Cardiac muscle cell (in vitro differentiated cells and primary cell): ENCODE measurements at places on chromosomes 2 and 18.

GRCh38 chr2:71589763-71590162 is 136.4 kb downstream of the DYSF start:
- H3K4me1 ChIP-seq, result peaks cover 6% of the 10 kb centered on the region
- H3K27ac ChIP-seq, result no peak overlapping the region
- H3K27me3 ChIP-seq, result no peaks in the 10 kb centered on the region
- H3K4me3 ChIP-seq, result no peak overlapping the region

DNA sequence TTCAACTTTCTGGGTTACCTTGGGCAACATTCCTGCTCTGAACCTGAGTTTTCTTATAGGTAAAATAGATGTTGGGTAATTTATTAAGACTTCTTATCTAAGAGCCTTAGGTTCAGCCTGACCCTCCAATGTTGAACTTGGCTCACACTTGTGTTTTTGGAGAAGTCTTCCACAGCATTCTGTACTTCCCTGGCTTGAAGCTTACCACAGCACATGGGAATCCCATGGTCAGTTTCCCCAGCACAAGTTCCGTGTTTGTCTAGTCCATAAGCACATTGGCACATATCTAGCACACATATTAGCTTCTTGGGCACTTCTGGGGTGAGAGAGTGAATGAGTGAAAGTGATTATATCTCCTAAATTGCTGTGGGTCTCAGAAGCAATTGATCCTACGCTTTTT is 782.5 kb upstream of the HS6ST1 start:
- DNase-seq, result no peak
- H3K36me3 ChIP-seq, result no peaks in the 10 kb centered on the region
- H3K4me1 ChIP-seq, result no peaks in the 10 kb centered on the region
- H3K27me3 ChIP-seq, result no peaks in the 10 kb centered on the region
- H3K4me3 ChIP-seq, result no peak overlapping the region

DNA sequence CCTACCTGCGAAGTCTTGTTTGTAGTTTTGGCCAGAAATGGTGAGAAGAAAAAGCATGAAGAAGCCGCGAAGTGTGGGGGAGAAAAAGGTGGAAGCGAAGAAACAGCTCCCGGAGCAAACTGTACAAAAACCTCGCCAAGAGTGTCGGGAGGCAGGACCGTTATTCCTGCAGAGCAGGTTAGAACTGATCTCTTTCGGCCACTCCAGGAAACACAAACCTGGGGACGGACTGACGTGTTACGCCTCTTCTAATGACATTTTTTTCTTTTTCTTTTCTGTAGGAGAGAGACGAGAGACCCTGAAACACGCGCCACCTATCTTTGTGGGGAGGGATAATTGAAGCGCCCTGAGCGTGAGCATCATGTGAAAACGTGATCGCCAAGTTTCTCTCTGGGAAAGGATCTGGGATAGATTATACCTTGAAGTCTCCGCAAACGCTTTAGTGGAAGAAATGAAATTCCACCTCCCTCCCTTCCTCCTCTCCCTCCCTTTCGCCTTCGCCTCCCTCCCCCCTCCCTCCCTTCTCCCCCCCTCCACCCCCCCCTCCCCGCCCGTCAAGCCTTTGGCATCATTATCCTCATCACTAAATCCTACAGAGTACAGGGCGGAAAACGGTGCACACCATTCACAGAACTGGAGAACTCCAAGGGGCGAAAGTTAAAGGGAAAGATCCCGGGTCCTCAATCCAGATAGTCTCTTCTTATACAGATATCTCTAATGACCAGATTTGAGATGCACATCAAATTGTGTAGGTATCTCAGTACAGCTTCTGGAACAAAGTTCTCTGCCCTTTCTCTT is at the start of gene ZEB2:
ZEB2 (minus strand) TSS at position 186 of the 798 bp plus-strand sequence. CDS start 2,769 bp downstream, outside the sequence.
- no peak within 1 kb of the TSS for H3K27ac ChIP-seq
- no peaks in the 10 kb centered on the region for H3K27me3 ChIP-seq
- peak; percentile 95 for DNase-seq

- no peaks in the 10 kb centered on the region for H3K27me3 ChIP-seq
- H3K27ac ChIP-seq, result no peak overlapping the region
- no peak overlapping the region for H3K4me3 ChIP-seq
- peaks cover 21% of the 10 kb centered on the region for H3K4me1 ChIP-seq
- no peaks in the 10 kb centered on the region for H3K36me3 ChIP-seq
These were observed 228.4 kb downstream of the KCNS3 start for GRCh38 chr2:18106841-18107240.

- no peaks in the 10 kb centered on the region for H3K36me3 ChIP-seq
- no peak for DNase-seq
- no peaks in the 10 kb centered on the region for H3K27me3 ChIP-seq
- no peaks in the 10 kb centered on the region for H3K4me1 ChIP-seq
- H3K4me3 ChIP-seq, result no peak overlapping the region
- H3K27ac ChIP-seq, result no peak overlapping the region
These were observed 21.4 kb upstream of the CNOT11 start for GRCh38 chr2:101231240-101231639.

DNA sequence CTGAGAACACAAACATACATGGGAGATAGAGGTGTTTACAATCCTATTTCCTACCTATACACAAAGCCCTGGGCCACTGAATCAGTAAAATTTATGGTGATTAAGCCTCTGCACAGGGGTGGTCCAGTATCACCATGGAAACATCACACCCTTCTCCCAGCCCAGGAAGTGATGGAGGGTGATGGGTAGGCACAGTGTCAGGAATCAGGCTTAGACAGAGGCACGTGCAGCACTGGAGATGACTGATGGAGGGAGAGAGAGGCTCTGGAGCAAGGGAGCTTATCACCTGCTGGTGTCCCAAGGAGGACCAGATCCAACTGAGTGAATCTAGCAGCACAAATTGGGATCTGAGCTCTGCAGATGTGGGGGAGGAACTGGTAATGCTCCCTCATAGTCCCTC is 117.2 kb downstream of the RPIA start:
- no peaks in the 10 kb centered on the region for H3K36me3 ChIP-seq
- no peak overlapping the region for H3K4me3 ChIP-seq

- no peak for DNase-seq
- no peaks in the 10 kb centered on the region for H3K36me3 ChIP-seq
- H3K4me1 ChIP-seq, result no peaks in the 10 kb centered on the region
These were observed 382.2 kb downstream of the TGIF1 start for GRCh38 chr18:3832025-3832638.

GRCh38 chr18:70385474-70385873 is 96.6 kb downstream of the SOCS6 start:
- no peak overlapping the region for H3K4me3 ChIP-seq
- no peak overlapping the region for H3K27ac ChIP-seq
- no peaks in the 10 kb centered on the region for H3K27me3 ChIP-seq
- H3K36me3 ChIP-seq, result no peaks in the 10 kb centered on the region
- H3K4me1 ChIP-seq, result peaks cover 11% of the 10 kb centered on the region

- peaks cover 2% of the 10 kb centered on the region for H3K4me1 ChIP-seq
- H3K27me3 ChIP-seq, result no peaks in the 10 kb centered on the region
- no peaks in the 10 kb centered on the region for H3K36me3 ChIP-seq
- H3K27ac ChIP-seq, result no peak overlapping the region
- no peak overlapping the region for H3K4me3 ChIP-seq
These were observed 114.1 kb upstream of the NCKAP5 start for GRCh38 chr2:133682347-133682746.

DNA sequence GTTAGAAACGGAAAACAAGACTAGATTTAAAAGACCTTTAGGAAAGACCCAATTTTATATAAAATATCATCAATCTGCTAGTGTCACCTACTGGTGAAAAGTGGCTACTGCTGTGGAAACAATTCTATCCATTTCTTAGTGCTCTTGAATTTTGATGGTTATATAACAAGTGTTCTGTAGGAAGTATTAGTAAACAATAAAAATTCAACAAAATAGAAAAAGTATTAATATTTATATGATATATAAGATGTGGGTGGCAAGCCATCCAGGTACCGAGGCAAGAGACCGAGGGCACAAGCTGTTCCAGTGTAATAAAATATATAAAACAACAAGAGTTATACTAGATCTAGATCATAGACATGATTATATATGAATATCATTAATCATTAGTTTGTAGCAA is 6.2 kb upstream of the TMEM87B start:
- H3K27me3 ChIP-seq, result no peaks in the 10 kb centered on the region
- H3K27ac ChIP-seq, result no peak overlapping the region
- no peak overlapping the region for H3K4me3 ChIP-seq
- peaks cover 16% of the 10 kb centered on the region for H3K4me1 ChIP-seq

DNA sequence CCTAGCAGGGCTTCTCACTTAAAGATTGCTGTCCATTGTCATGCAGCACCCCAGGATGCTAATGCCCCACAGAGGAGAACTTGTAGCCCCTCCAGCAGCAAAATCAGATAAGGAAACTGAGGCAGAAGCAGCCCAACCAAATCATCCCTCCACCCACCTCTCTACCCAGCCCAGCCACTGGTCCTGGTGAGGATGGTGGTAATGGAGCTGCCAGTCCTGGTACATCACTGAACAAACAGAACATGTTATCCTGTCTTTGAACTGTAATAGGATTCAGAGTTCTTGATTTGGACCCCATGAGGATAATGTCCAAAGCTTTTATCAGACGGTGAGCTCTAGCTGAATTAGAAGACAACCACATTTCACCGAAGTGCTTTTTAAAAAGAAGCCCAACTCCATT is 113.2 kb downstream of the MRO start:
- H3K4me1 ChIP-seq, result peaks cover 56% of the 10 kb centered on the region
- no peak overlapping the region for H3K4me3 ChIP-seq
- no peaks in the 10 kb centered on the region for H3K36me3 ChIP-seq
- H3K27ac ChIP-seq, result no peak overlapping the region
- DNase-seq, result no peak

DNA sequence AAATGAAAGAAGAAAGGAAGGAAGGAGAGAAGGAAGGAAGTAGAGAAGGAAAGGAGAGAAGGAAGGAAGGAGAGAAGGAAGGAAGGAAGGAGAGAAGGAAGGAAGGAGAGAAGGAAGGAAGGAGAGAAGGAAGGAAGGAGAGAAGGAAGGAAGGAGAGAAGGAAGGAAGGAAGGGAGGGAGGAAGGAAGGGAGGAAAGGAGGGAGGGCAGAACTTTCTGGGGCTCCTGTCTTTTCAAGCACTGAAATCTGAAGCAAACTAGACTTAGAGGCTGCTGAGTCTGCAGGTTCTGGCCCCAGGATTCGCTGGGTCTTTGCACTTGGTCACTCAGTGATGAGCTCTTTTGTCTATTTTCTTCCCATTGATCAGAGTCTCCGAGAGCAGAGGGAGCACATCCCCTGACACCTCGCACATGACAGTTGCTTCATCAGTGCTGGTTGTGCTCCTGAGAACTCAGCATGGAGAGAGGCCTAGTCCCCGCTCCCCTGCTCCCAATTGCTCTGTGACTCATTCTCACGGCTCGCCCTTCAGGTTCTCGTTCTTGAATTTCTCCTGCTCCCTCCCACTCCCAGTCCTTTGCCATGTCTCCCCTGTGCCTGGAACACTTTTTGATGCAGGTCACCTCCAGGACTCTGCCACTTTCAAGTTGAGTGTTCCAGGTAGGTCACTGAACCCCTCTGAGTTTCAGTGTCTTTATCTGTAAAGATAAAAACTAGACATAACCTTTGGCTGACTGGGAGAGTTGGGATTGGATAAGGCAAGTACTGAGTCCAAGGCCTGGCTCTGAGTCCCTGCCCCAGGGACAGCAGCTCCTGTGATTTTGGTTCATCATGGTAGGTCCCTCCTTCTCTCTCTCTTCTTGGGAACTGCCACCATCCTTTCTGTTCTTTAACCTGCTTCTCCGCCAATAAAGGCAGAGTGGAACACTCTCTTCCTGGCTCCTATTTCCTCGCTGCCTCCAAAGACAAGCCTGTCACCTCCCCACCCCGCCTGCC is 55.2 kb downstream of the TNP1 start:
- DNase-seq, result no peak
- H3K36me3 ChIP-seq, result no peaks in the 10 kb centered on the region
- H3K4me3 ChIP-seq, result no peak overlapping the region
- no peaks in the 10 kb centered on the region for H3K4me1 ChIP-seq
- no peak overlapping the region for H3K27ac ChIP-seq

- H3K27me3 ChIP-seq, result no peaks in the 10 kb centered on the region
- no peak overlapping the region for H3K4me3 ChIP-seq
- no peak for DNase-seq
- no peaks in the 10 kb centered on the region for H3K4me1 ChIP-seq
- H3K27ac ChIP-seq, result no peak overlapping the region
- no peaks in the 10 kb centered on the region for H3K36me3 ChIP-seq
These were observed 18.2 kb upstream of the C2orf66 start for GRCh38 chr2:196827356-196827755.
